ENCODE measurements at places on chromosomes 7 and 10.

DNA sequence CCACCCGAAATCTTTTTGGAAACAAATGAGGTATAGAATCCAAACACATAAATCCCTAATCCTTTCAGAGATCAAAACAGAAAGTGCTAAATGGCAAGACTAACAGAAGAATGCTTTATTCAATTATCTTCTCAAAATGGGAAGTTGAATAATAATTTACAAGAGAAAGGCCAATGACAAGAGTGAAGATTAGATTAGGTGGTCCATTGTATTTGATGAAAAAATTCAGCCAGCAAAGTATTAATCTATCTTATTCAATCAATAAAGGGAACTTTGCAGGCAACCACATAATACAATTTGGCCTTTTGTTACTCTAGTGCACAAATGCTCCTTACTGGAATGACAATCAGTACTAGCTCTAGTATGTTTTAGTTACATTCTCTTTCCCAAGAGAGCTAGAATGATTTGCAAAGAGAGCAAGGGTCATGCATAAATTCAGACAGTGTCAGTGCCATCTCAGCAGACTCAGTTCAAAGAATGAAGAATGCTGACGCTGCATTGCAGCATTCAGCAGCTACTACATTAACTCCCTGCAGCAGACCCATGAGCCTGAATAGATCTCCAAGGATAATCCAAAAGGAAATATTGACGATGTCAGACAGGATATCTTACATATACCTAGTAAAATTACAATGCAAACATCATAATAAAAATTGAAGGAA lies 131.8 kb downstream of the ANK3 start:
- no peak for DNase-seq

- no peak for DNase-seq
Measured at GRCh38 chr7:100209493-100209892, 10.3 kb upstream of the PVRIG start.

- no peak for DNase-seq
Measured at GRCh38 chr7:4307316-4308204, 374.5 kb upstream of the FOXK1 start.

- no peak for DNase-seq
Measured at GRCh38 chr10:101151395-101151794, 20.3 kb downstream of the TLX1 start.

- no peak for DNase-seq
Measured at GRCh38 chr10:1372212-1372611, 316.0 kb downstream of the WDR37 start.

DNA sequence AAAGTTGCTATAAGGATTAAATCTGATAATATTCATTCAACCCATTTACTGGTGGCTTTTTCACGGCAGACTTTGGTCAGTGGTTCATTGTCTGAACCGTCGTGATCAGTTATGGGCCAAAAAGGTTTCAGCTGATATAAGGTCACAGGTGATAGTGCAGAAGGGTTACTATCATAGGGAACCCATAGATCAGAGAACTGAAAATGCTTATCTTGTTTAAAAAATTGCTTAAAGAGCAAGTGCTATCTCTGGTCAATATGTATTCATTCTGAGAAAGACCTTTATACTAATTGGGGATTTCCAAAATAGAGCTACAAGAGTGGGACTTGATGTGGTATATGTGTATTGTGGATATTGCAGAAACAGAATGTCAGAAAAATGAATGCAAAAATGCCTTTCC lies 147.8 kb upstream of the SEMA3E start:
- no peak for DNase-seq

- DNase-seq, result no peak
Measured at GRCh38 chr10:107299606-107300005, 135.1 kb upstream of the SORCS1 start.

- DNase-seq, result no peak
Measured at GRCh38 chr10:98217801-98218200, 50.2 kb downstream of the LOXL4 start.

GRCh38 chr10:103980288-103980906 lies 13.5 kb downstream of the SLK start:
- no peak for DNase-seq

DNA sequence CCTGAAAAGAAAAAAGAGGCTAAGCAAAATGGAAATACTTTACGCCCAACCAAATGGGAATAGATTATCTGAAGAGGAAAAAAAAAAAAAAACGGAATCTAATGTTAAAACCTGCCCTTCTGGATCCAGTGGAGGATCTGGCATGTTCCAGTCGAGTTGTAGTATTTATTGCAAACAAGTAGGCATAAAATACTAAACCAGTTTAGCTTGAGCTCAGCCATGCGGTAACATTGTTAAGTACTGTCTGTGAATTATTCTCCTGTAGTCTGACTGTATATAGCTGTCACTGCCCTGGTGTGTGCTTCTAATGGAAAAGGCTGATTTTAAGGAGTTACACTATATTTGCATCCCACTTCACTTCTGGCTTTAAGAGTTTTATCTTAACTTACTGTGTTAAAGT lies 40.3 kb downstream of the CELF2 start:
- no peak for DNase-seq
